NCI-H1436 (cell line): ENCODE measurements at places on chromosomes 3 and 15.

DNA sequence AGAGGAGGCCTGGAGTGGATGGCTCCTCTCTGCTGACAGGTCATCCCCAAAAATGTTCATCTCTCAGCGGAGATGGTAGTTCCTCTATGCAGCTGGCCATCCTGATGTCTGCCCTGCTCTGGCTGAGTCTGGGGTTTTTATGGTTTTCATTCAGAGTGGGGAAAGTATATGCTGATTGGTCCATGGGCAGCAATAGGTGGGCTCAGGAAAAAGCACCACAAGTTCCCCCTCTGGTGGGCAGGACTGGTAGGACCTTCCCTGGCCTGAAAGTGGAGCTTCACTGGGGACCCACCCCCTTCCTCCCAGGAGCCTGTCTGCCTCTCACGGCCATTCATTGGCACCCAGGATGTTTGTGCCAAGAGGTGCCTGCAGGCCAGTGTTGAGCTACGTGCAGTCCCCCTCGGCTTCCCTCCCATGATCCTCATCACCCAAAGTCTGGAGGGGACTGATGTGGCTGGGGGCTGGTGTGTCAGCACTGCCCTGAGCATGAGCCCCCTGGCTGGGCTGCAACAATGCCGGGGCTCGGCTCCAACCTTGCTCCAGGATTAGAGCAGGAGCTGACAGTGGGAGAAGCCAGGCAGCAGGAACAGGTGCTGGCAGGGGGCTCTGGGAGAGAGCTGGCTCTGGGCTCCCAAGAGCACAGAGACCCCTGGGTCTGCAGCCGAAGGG is 13.1 kb upstream of the BLOC1S6 start:
- DNase-seq: peak; percentile 11

DNA sequence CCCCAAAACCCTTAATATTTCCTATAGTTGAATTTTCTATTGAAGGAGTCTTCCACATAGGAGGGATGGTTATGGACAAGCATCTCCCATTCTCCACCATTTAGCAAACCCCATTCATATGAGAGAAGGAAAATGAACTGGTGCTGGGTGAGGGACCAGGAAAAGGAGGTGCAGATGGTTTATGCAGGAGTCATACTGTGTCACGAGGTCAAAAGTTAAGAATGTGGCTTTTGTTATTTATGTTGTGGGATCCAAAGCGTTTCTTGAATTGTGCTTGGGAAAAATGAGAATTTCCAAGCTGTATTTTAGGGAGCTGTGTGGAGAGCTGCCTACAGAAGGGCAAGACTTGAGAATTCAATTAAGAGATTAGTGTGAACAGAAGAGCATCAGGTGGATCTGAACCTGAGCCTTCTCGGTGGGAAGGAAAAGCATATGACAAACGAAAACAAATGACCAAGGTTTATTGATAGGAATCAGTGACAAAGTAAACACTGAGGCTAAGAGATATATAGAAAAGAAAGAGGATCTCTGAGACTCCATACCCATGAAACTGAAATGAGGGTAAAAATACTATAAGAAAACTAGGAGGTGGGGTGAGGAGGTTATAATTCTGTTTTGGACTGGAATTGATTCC is 473.3 kb upstream of the NR2F2 start:
- DNase-seq: no peak

GRCh38 chr3:10779293-10779805 is 36.7 kb upstream of the SLC6A11 start:
- no peak for DNase-seq

DNA sequence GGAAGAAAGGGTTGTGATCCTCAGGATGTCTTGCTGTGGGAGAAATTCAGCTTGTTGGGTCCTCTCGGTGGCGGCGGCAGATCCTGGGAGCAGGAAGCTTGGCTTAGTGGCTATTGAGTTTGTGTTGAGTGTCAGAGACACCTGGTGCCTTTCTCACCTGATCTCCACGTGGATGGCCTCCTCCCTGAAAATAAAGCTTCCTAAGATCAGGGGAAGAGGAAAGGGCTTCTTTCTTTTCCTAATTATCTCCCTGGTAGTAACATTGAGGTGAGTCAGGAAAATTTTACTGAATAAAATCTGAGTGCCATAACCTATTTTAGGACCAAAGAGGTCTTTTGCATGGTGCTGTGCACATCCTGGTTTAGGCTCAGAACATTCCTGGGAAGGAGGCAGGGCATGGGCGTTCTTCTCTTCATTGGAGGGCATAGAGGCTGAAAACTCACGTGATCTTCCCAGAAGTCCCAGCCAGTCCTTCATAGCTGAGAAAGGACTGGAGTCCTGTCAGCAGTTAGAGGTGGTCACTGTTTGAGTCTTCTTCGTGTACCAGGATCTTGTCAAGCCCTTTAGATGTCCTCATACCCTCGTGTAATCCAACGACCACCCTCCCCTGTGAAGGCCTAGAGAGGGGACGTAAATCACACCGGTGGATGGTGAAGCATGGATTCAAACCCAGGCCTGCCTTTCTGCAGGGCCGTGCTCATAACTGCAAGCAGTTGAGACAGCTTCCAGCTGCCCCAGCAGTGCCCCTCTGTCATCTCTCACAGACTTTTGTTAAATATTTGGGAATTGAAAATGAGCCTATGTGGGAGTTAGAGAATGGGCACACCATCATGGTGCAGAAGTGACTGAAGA is 1.1 kb downstream of the CMTM8 start:
- DNase-seq: no peak

DNA sequence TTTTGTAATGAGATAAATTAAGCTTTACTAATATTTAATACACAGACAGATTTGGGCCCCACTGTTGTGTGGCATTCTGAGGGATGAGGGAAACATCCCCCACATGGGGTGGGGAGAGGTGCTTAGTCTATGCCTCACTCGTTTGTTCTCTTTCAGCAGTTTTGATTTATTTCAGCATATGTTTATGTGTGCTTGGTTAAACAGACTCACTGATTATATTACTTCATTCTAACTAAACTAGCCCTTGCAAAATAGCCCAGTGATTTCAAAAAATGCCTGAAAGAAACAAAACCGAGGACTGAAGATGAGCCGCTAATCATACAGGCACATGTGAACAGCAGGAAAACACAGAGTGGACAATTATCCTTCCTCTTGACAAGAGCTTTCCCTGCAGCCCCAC is 27.2 kb downstream of the TNFAIP8L3 start:
- no peak for DNase-seq

GRCh38 chr3:138336454-138336999 is 6.9 kb upstream of the NME9 start:
- no peak for DNase-seq

DNA sequence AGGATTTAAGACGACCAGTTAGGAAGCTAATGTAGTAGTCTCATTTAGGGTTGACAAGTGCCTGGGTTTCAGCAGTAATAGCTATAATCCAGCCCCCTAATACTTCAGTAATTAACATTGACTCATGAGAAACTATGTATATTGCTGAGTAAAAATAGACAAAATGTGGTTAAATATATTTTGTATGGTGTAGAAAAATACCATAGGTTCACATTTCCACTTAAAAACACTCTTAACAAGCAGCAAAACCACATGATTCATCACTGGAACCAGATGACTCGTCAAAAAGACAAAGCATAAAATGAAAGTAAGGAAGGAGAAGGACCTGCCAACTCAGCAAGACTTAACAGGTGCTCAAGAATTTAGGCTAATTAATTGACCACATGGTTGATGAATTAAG is 288.9 kb downstream of the EFHB start:
- no peak for DNase-seq

GRCh38 chr3:197833930-197834715 is 43.1 kb downstream of the LRCH3 start:
- no peak for DNase-seq
